Left ventricle myocardium inferior (tissue), 1 donor: ENCODE measurements at places on chromosomes 6 and 20. TPM values are rescaled to one million over a fixed set of nuclear protein-coding genes. Genes with fewer than 3 reads are reported as not detected.

GRCh38 chr20:45833030-45833882 is at the start of gene SNX21:
TSS of gene SNX21 (plus strand) at chr20:45833799. CDS start at chr20:45833920, 121 bp downstream.
- peaks cover 56% of the 10 kb centered on the region for H3K4me1 ChIP-seq
- no peaks in the 10 kb centered on the region for H3K27me3 ChIP-seq
- H3K27ac ChIP-seq = peak within 1 kb of the TSS; percentile 96
- DNase-seq = peak; percentile 89
- peak within 1 kb of the TSS; percentile 89 for H3K4me3 ChIP-seq
- peaks cover 16% of the 10 kb centered on the region for H3K36me3 ChIP-seq

- no peak overlapping the region for H3K27ac ChIP-seq
- H3K36me3 ChIP-seq = no peaks in the 10 kb centered on the region
- no peaks in the 10 kb centered on the region for H3K4me1 ChIP-seq
- DNase-seq = no peak
- no peaks in the 10 kb centered on the region for H3K27me3 ChIP-seq
These were observed 450.0 kb downstream of the FRK start for GRCh38 chr6:115610696-115611095.

The SMOC2 gene
- 14.4 TPM for total RNA-seq

The CARMIL1 gene
- total RNA-seq = 8.4 TPM
